Skeletal muscle cell (primary cell): ENCODE measurements at places on chromosomes 5 and 9.
A peak's percentile ranks its signal among the peaks of the same experiment; 100 is the strongest.

GRCh38 chr9:117704024-117704575 is at the start of gene TLR4:
Gene TLR4, plus strand, starts transcription at chr9:117704403. Its CDS starts 70 bp downstream, at chr9:117704473.
- DNase-seq: peak; percentile 67

DNA sequence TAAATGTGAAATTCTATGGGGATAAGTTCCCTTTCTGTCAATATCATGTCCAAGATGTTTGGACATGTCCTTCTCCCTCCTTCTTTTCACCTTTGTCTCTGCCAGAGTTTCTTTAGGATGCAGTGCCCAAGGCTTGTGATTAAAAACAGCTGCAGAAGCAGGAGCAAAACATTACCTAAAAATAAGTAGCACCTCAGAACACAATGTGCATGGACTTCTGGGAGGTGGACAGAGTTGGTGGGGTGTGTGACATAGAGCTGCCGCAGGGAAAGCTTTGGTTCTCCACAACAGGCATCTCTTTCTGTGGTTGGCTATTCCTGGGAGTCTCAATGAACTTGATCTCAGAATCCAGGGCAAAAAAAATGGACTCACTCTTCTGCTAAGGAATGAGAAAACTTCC is 97.0 kb downstream of the SEC61B start:
- DNase-seq: no peak

DNA sequence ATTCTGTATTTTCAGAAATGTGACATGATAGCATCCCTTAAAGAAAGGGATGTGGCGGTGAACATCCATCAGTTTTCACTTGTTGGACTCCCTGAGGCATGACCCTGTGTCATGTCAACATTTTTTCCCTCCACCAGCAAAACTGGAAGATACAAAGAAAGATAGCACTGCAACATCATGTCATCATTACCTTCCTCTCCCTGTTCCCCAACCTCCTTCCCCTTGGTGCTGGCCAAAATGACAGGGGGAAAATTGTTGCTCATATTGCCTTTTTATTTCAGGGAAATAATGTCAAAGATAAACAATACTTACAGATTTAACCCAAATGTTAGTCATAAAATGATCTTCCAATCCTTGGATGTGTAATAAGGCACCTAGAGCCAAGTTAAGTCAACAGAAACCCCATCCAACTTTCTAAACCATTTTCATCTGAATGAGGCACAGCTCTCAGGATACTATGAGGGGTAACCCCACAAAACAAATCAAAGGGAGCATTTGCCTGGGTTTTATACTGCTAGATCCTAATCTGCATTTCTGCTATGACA is 644.3 kb downstream of the ACTL7B start:
- no peak for DNase-seq

DNA sequence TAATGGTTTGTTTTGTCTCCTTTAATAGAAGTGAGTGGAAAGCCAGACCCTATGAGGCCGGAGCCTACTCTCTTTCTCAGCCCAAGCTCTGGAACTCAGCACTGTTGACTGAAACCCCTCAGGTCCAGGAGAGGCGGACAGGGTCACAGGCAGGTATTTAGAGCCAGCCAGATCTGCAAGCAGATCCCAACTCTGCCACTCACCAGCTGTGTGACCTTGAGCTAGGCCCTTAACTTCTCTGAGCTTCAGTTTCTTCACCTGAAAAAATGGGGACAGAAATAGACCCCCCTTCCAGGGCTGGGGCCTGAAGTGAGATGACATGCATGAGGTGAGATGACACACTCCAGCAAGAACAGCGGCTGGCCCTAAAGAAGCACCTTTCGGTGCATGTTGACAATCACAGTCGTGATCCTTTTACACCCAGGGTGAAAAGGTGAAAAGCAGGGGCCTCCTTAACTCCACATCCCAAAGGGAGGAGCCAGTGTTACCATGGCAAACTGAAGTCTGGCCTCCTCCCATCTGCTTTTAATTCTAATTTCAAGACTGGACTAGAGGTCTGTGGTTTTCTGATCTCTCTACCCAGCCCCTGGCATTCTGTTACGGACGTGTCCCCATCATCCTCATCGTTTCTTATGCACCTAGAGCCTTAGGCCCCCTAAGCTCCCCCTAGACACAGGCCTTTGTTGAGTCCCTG is 27.2 kb downstream of the MORN5 start:
- DNase-seq: no peak

DNA sequence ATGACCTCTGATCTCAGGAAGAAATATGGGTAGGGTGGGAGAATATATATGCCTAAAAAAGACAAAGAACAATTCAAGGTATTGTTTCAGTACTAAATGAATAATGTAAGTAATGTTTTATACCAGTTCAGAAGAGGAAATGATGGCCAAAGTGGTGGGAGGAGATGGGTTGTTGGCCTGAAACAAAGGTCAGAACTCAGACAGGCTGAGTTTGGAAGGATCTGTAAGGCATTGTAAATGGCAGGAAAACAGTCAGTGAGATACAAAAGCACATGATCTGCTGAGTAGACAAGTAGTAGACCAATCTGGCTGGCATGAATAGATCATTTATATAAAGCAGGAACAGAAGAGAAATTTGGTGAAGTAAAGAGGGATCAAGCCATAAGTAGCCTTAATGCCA is 175.8 kb upstream of the PLCXD3 start:
- no peak for DNase-seq

DNA sequence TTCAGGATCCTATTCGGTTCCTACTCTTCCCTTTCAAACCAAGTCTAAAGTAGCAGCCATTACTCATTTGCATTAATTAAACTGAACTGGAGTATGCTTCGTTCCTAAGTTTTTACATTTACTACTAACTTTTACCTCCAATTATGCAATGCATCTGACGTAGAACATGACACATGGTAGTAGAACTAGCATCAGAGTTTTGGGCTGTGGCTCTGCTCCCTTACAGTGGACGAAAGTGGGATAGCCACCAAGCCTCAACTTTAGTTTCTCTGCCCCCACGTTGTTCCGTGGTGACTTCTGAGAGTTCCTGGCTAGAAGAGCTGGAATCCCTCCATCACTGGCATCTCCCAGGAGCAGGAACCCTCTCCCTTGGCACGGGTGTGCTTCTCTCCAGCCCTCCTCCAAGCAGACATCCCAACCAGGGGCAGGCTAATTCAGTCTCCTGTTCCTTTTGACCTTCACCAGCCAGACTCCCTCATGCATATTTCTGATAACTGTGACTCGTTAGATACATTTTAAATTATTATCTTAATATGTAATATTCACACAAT is 2.9 kb downstream of the IFNE start:
- no peak for DNase-seq

DNA sequence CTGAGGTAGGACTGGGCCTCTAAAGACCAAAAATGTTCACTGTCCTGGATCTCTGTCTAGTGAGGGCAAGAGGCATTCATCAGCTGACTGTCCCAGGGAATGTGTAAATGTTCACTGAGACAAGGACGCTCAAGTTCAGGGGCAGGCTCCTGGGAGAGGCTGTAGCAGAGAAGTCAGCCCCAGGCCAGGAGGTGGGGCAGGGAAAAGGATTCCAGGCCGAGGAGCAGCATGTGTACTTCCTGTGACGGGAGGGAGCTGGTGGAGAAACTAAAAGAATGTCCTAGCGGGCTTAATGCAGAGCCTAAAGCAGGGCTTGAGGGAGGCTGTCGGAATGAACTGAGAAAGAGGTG is 205.8 kb downstream of the GABBR2 start:
- DNase-seq: no peak

- DNase-seq: no peak
Measured at GRCh38 chr9:129816501-129817435, 7.2 kb downstream of the TOR1A start.

- no peak for DNase-seq
Measured at GRCh38 chr5:125117566-125117965, 371.1 kb upstream of the ZNF608 start.

DNA sequence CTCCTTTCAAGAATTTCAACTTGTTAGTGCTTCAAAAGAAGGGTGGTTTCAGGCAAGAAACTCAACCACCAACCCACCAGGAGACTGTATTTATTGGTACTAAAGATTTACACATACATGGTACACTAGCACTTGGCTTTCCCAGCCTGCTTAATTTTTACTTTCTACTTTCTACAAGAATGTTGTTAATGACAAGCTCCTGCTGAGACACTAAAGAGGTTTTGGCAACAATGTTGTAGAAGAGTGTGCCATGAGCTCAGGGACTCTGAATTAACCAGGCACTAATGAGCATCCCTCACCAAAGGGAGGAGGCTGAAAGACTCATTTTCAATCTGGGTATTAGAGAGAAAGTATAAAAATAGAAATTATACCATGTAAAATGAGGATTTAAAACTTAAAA is 195.0 kb downstream of the KIAA0825 start:
- DNase-seq: no peak

DNA sequence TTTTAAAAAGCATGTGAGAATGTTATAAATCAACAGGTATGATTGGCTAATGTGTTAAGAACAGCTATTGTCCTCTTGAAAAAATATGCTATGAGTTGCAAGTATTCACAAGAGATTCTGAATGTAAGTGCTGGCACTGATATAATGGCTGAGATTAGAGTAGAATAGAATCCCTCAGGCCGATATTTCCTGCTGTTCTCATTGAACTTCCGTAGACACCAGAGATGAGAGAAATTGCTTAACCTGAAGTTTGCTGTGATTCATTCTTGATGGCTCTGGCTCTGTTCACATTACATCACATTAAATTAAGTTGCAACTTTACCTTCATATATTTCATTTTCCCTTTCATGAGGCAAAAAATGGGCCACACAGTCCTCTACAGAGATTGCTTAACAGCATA is 114.5 kb downstream of the BAAT start:
- no peak for DNase-seq

DNA sequence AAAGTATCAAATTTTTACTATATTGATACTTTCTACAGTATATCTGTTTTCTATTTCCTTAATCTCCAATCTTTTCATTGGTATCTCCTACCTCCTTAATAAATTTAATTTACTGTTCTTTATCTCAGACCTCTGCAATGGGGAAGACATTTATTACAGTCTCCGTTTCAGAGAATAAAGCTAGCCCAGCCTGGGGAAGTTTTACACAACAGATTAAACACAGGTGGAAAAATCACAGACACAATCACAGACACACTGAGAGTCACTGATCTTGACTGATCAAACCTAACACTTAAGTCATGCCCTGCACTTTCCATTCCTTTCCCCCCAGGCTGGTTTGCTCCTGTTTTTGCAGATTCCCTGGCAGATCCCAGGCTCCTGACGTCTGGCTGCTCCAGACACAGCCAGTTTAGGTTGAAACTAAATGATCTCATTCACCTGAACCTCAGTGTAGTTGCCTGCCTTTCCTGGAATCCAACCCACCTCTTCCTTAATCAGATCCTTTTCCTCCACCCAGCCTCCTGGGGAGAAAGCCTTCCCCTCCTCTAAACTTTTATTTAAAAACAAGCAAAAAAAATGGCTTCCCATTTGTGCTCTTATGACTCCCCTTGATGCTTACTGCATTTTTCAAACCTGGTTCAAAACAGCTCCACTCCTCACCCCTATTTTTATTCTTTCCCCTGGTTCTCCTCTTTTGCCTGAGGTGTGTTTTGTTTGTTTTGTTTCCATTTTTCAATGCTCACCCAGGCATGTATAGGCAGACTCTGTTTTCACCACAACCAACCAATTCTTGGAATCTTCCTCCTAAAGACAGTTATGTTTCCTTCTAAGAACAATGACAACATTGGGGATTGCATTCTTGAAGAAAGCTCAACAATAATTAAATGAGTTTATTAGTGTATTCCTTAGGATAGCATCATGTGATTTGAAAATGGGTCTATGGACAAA is 29.5 kb upstream of the OSMR start:
- no peak for DNase-seq

- no peak for DNase-seq
Measured at GRCh38 chr5:75701856-75702255, 15.4 kb downstream of the POC5 start.

GRCh38 chr5:7822449-7822848 is 28.5 kb downstream of the CFAP90 start:
- DNase-seq: no peak

GRCh38 chr5:84565866-84566265 is 181.2 kb upstream of the EDIL3 start:
- no peak for DNase-seq

GRCh38 chr5:138752951-138753793 is at the start of gene CTNNA1:
Gene CTNNA1, plus strand, starts transcription at chr5:138753425. Its CDS starts 28,500 bp downstream, at chr5:138781925.
- no peak for DNase-seq

DNA sequence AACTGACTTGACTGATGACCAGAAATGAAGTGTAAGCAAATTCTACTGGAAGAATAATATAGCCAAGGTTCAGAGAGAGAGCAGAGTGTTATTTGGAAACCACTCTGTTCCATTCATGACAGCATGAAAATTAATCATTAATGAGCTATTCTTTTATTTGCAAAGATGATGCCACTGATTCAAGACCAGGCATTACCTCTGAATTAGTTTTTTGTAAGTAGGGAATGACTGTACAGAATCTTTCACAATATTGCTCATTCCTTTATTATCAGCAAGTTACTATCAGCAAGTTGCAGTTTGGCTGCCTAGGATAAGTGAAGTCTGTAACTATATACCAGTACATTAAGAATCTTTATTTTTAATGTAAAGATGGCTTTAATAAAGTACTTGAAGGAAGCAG is 75.1 kb upstream of the RGMB start:
- no peak for DNase-seq

DNA sequence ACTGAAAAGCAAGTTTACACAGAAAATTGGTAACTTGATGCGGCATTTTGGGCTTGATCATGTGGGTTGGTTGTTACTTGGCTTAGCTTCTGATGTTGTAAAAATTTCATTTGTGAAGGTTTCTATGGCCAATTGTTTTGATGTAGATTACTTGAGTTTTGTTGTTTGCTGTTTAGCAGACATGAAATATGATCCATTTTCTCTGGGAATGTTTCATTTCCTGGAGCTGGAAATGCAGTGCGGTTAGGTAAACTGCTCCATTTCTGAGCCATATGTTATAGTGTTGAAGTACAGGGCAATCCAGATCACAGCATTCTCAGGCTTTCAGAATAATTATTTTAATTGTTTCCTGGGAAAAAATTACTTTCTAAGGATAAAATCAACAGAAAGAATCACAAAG is 396.9 kb downstream of the ENC1 start:
- no peak for DNase-seq

GRCh38 chr9:21656776-21657674 is 145.4 kb upstream of the MTAP start:
- peak; percentile 29 for DNase-seq

DNA sequence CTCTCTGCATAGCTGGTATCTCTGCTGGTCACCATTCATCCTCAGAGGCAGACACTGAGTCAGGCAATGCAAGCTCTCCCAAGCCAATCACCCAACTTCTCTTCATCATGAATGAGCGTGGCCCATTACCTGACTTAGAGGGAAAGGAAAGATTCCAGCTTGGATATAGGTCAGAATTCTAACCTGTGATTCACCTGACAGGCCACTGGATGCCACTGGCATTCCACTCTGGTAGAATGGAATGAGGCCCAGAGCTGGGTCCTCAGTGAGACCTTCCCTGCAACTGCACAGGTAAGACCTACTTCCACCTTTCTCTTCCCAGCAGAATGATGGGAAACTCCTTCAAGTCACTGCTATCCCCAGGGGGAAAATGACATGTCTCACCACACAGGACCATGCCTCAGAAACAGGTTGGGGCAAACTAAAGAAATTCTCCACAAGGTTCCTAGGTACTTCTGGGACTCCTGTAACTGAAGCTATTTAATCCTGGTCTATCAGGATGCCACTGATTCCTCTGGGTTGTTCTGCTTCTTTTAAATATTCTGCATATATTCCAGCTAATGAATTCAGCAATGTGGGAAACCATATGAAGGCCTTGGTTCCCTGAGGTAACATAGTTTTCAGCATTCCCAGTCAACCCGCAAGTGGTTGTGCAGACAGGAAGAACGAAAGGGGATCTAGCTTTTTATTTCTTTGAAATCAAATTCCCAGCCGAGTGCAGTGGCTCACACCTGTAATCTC is 62.0 kb downstream of the SUSD1 start:
- DNase-seq: no peak
